ENCODE measurements at places on chromosomes 16 and 17. TPM values are rescaled to one million over a fixed set of nuclear protein-coding genes. Genes with fewer than 3 reads are reported as not detected.

The FSCN2 gene
- polyA plus RNA-seq = 0.43 TPM

The ARHGAP27 gene
- polyA plus RNA-seq = 21.8 TPM

The NGFR gene
- 18.4 TPM for polyA plus RNA-seq

The CACNG3 gene
- polyA plus RNA-seq = not detected

The TBX2 gene
- polyA plus RNA-seq = 56.3 TPM

The DNAJC7 gene
- 55.2 TPM for polyA plus RNA-seq

The ADAD2 gene
- 0.47 TPM for polyA plus RNA-seq

The PPP1R27 gene
- polyA plus RNA-seq = not detected

The SPN gene
- polyA plus RNA-seq = 1.4 TPM

The CEP295NL gene
- polyA plus RNA-seq = 0.28 TPM

The IFT20 gene
- 45.4 TPM for polyA plus RNA-seq

The CES5A gene
- polyA plus RNA-seq = not detected

All from urinary bladder (tissue), 4 donors.